ENCODE measurements at places on chromosomes 6 and 20.

GRCh38 chr20:62602550-62602949 is 39.8 kb upstream of the SLCO4A1 start:
- no peak for DNase-seq

GRCh38 chr6:146087386-146087785 is 58.5 kb downstream of the GRM1 start:
- no peak for DNase-seq

DNA sequence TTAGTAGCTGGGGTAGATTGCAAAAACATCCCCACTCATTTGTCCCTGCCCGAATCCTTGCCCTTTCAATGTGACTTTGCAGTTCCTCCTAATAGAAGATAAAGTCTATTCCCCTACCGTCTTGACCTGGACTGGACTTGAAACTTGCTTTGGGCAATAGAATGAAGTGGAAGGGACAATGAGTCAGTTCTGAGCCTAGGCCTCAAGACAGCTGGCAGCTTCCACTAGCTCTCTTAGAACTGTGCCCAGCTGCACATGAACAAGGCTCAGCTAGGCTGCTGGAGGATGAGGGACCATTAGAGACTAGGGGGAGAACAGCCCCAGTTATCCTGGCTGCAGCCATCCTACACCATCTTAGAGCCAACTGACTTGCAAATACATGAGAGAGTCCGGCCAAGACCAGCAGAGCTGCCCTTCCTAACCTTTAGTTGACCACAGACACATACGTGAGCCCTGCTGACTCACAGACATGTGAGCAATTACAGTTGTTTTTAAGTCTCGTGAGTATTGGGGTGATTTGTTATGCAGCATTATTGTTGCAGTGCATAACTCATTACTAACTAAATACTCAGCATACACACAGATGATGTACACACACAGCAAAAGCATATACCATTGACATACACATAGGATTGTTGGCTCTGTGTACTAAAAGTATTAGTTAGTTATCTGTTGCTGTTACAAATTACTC is 105.5 kb downstream of the DHX35 start:
- DNase-seq: no peak

GRCh38 chr20:11084508-11084907 is 410.7 kb upstream of the JAG1 start:
- no peak for DNase-seq

- DNase-seq: no peak
These were observed 2.0 kb upstream of the ACSS1 start for GRCh38 chr20:25059866-25060465.

DNA sequence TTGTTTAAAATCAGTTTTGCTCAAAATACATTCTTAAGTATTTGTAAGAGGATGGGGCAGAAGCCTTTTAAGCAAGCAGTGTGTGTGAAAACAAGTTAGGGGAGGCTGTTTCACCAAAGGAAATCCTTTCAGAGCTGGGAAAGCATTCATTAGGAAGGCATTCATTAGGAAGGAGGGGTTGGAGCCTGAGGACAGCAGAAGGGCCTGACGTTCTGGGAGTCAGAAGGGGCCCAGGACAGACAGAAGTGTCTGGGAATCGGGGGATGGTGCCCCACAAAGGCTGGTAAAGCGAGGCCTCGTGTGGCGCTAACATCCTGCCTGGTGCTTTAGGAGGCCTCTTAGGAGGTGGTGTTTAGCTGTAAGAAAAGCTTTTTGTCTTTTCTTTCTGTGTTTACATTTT is 80.6 kb upstream of the NXT1 start:
- no peak for DNase-seq

- DNase-seq: peak; percentile 2
These were observed 26.8 kb downstream of the ERGIC3 start for GRCh38 chr20:35568645-35569044.

- DNase-seq: no peak
These were observed 31.3 kb upstream of the CHD6 start for GRCh38 chr20:41649489-41649888.

- DNase-seq: no peak
These were observed 373.8 kb upstream of the JAG1 start for GRCh38 chr20:11047559-11047958.

DNA sequence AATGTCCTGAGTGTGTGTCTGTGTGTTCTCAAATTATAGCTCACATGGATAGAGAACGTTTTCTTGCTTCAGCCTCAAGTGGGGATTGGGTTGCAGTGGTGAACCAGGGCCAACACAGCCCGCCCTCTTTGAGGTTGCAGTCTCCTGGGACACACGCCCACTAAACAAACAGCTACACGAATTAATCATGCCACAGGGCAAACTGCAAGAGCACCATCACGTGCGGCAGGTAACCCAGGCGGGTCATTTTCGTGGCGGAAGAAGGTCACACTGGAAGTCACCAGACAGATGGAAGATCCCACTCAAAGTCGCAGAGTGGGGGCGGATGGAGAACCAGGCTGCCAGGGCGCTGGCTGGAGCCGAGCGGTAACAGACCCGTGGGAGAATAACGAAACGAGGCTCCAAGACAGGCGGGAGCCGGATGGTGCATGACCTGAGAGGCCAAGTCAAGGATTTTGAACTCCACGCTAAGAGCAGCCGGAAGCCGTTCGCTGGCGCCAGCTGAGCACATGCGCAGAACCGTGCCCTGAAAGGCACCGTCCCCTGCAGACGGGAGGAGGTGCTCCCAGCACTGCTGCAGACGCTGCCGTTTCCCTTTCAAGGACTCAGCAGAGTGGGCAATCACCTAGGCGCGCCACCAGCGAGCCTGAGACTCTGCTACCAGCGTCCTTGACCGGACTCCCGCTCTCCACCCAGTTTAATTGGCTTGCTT is 10.7 kb downstream of the DLL1 start:
- peak; percentile 13 for DNase-seq

DNA sequence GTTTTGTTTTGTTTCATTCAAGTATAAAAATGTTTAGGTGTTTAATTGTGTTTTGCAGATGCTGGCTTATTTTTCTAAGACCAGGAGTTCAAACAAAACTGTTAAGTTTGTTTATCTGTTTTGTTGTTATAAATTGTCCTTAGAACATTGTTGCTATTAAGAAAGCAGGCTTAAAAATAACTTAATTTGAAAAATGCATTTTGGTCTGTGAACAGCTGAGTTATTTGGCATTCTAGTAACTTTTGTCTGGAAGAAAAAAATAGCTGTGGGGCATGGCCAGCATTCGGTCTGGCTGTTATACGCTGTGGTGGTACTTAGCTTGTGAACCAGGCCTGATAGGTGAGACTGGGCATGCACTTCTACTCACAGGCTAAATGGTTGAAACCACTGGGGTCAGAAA is 37.8 kb downstream of the SLX4IP start:
- DNase-seq: no peak

DNA sequence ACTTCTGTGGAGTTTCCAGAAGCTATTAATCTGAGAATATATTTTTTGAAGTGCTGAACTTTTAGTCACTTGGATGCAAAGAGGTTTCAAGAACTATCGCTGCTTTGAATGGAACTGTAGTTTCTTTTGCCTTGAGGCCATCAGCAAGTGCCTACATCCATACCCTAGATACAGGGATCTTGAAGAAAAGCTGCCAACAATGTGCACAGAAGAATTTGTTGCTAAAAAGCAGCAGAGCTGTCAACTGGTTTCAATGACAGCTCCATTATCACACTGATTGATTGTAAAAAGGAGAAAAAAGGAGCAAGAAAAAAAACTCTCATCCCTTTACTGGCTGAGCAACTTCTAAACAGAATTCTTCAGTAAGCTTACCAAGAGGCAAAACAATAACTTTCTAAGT is 251.0 kb upstream of the NRSN1 start:
- DNase-seq: no peak

- DNase-seq: no peak
These were observed 88.3 kb upstream of the CCDC28A start for GRCh38 chr6:138685257-138685656.

DNA sequence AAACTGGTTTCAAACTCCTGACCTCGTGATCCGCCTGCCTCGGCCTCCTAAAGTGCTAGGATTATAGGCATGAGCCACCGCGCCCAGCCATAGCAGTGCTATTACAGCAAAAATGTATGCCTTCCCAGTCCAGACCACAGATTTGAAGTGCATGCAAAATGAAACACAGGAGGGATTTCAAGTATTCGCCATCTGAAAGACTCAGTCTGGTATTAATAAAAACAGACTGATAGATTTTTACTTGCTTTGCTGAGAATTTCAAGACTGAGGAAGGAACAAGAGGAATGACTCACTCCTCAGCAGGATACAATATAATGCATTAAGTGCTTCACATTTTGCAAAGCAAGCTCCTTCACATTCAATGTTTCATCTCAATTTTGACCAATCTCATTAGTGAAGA is 134.9 kb downstream of the TMEM200A start:
- no peak for DNase-seq

GRCh38 chr20:37808233-37809070 is 94.5 kb upstream of the VSTM2L start:
- no peak for DNase-seq

DNA sequence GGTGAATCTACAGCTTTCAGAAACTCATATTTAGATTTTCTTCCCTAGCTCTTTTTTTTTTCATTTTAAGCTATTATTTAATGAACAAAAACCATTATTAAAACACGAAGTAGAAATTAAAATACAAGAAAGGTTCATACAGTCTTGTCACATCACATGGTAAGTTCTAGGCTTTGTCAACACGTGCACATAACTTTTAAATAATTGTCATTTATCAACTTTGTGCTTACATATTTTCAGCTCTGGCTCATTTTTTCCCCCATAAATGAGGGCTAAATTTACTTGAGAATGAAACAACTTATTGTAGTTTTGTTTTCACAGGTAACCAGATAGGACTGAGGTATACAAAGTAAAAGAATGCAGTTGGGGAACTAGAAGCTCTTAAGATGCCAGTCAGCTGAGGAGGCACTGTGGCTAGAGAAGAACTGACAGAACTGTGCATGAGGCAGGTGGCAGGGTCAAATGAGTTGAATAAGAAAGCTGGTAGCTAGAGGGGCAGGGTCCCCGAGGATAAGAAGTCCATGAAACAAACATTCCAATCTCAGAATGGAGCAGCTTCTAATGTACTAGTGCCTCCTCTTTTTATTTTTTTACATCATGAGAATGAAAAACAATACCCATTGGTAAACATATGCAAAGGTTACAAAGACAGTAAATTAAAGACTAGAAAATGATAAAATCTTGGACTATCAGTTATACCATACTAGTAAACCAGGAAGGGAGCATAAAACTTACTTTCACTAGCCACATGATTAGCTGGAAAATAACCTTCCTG is 141.5 kb downstream of the MYB start:
- DNase-seq: no peak

DNA sequence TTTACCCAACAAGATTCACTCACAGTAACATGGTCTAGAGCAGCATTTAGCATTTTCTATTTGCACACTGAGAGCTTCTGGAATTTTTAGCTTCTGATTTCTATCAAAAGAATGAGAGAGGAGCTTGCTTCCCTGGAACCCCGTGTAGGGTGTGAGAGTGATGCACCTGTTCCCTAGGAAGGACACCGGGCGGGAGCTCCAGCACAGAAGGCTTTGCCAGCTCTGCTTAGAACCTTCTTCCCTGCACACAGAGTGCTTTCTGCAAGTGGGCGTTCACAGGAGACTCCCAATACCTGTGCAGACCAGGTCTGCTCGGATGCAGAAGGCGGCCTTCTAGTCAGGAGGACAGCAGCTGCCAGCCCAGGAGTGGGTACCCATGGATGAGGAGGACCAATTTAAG is 217.3 kb downstream of the TBXT start:
- no peak for DNase-seq

- DNase-seq: no peak
These were observed 13.1 kb upstream of the ZSCAN9 start for GRCh38 chr6:28211840-28212509.

DNA sequence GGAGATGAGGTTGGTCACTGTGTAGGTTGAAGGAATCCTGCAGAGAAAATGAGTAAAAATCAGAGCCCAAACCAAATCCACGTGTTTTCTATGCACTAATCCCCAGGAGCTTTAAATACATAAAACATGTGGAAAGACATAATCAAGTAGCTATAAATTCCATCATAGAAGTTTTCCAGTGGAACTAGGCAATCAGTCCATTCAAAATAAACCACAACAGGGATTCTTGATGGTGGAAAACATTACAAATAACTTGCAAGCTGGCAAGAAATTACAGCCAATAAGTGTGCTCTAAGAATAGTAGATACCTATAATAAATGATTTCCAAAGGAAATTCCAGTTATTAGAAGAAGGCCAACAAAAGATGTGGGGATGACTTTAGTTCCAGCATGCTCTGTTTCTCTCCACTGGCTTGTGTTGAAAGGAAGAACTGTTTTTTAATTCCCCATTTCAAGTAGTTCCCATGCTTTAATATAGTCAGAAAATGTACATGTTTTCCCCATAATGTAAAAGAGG is 49.8 kb upstream of the ADGRG6 start:
- DNase-seq: no peak

DNA sequence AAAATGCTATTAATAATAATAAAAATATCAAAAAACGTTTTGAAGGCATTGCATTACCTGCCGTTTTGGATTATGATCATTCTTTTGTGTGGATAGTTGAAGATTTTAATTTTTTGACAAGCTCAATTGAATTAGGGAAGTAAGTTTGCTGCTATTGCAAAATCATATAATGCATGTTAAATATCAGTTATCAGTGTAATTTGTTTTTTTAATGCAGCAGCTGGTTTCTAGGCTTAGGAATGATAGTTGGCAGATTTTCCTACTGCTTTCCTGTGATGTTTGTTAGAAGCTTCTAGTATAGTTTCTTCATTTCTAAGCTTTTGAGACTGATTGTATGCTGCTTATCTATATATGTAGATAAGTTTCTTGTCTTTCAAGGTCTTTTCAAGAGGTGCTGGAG is 99.0 kb downstream of the JARID2 start:
- DNase-seq: no peak

DNA sequence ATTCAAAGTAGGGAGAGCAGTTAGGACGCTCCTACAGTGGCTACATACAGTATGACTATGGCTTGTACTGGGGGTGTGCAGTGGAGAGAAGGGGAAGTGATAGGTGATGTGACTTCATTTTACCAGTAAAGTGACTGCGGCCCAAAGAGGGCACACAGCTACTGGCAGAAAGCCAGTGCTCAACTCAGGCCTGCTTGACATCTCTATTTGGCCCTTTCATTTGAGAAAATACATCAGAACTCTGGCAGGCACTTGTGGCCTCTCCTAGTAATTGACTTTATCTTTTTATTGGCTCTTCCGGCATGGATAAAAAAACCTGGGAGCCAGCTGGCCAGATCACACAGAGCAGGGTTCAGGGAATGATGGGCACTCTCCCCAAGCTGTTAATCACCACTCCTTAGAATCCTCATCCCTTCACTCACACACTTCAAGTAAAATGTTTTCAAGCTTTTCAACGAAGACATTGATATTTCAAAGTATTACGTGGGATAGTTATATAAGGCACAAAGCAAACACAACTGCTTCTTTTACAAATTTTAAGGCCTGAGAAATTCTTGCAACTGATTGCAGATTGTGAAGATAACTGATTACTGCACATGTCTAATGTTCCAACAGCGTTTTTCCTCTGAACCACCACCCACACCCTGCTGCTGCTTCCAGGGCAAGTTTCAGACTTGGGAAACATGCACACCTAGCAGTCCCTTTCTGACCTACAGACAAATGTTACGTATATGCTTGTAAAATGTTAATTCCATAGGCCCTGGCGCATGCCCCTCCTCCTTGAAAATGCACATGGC is 73.5 kb downstream of the TNFRSF21 start:
- no peak for DNase-seq

- DNase-seq: peak; percentile 76
These were observed 62.9 kb downstream of the QRSL1 start for GRCh38 chr6:106692112-106692818.

GRCh38 chr6:80268865-80269730 is 162.6 kb downstream of the BCKDHB start:
- no peak for DNase-seq

GRCh38 chr6:81792826-81793225 is 40.3 kb upstream of the TENT5A start:
- DNase-seq: peak; percentile 23

Measured in kidney glomerular epithelial cell (primary cell).